NCI-H1105 (cell line): ENCODE measurements at places on chromosomes 6 and 20.

GRCh38 chr20:44429017-44429339 lies 46.7 kb upstream of the TTPAL start:
- DNase-seq = no peak

DNA sequence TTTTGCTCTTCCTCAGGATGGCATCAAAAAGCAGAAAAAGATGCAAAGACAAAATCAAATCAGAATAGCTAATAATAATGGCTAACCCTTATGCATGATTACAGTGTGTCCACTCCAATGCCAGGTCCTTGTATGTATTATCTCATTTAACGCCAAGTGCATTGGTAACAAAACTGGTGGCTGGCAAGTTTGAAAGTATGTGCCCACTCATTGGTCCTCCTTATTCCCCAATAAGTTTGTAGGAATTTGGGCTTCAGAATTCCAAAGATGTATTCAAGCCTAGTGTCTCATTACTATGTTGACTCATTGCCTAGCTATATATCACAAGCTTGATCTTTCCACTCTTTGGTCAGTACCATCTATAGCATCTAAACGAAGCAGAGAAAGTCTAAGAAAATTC lies 196.6 kb downstream of the GJA10 start:
- DNase-seq = no peak

DNA sequence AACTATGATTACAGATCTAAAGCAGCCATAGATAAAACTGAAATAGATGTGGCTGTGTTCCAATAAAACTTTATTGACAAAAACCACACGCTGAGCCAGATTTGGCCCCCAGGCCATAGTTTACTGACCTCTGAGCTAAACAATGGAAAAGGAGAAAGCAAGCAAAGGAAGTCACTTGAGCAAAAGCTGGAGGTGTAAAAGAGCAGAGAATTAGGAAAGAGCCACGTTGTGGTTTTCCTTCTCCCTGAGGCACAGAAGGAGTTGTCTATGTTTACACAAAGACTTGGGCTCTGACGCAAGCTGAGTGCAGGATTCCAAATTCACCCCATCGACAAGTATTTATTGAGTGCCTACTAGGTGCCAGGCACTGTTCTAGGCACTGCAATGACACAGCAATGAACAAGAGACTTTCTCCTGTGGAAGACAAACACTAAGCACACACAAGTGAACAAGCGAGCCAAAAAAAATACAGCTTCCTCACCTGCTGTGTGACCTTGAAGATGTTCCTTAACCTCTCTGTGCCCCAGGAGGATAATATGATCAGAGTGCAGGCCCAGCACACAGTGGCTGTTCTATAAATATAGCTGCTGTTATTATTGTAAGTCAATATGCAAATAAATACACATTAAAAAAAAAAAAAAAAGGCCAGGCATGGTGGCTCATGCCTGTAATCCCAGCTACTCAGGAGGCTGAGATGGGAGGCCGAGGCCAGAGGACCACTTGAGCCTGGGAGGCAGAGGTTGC lies 75.4 kb upstream of the PTPN1 start:
- no peak for DNase-seq

DNA sequence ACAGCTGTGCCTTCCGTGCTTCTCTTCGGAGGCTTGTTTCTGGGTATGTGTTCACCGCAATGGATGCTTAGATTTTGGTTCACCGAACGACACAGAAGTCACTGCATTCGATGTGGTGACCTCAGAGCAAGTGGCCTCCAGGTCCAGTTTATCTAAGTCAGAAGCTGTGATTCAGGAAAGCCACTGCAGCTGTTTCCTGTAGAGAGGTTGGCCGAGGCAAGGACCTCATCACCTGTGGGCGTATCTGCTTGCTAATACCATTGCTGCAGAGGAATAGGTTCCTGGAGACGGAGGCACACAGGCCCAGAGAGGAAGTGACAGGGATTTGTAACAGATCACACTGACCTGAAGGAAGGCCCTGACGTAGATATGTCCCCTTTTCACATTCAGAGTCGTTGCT lies 82.7 kb downstream of the FARS2 start:
- DNase-seq = no peak

DNA sequence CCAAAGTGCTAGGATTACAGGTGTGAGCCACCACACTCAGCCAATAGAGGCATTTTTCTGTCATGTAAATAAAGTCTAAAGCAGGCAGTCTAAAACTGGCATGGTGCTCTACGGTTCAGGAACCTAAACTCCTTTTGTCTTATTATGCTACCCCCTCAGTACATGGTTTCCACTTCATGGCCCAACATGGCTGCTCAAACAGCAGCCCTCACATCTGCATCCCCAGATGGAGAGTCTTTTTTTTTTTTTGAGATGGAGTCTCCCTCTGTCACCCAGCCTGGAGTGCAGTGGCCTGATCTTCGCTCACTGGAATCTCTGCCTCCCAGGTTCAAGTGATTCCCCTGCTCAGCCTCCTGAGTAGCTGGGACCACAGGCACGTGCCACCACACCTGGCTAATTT lies 38.3 kb downstream of the SLC52A3 start:
- DNase-seq = no peak

DNA sequence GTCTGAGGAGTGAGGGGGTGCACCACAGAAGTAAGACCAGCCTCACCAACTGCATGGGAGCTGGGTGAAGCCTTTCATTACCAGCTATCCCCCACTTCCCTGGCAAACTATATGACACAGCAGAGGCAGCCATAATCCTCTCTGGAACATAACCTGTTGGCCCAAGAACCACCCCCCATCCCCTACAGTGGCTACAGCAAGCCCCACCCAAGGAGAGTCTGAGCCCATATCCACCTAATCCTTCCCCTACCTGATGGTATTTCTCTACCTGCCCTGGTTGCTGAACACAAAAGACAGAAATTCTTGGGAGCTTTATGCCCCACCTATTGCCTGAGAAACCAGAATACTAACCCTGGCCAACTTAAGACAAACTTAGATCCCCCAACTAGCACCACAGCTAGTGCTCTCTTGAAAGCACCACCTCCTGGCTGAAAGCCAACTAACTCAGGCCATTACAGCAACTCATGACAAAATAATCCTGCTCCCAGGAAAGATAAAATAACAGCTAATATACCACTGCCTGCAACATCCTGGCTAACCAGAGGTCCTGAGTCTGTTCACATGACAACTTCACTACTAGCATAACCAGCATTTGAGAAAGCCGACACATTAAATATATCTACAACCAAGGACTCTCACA lies 11.2 kb downstream of the RNGTT start:
- no peak for DNase-seq

DNA sequence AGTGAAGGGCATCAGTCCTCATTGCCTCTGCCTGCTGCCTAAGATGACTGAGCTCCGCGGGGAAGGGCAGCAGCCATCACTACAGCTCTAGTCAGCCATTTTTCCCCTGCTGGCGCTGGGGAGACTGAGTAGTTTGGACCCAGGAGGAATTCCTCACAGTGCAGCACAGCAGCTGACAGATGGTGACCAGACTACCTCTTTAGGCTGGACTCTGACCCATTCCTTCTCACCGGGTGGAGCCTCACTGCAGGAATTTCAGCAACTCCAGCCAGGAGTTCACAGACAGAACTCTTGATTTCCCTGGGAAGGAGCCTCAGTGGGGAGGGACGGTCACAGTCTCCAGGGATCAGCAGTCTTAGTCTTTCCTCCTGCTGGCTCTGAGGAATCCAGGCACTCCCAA lies 492.0 kb upstream of the MMS22L start:
- DNase-seq = no peak

DNA sequence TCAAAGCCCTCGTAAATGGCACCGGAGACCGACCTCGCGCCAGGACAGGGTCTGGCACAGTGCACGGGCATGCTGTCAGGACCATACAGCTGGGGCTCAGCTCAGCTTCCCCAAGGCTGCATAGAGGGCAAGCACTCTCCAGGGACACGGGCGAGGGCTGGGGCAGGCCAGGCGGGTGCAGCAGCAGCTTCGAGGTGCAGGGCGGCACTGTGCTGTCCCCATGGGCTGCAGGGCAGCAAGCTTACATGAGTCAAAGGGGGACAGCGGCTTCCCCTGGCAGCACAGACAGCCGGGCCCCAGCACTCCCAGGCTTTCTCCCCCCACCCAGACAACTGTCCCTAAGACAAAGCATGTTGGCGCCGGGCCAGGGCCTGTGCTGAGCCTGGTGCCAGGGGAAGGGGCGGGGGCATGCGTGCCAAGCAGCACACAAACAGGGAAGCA lies 25.7 kb downstream of the PSMG4 start:
- peak; percentile 92 for DNase-seq

- DNase-seq = no peak
These were observed 25.7 kb downstream of the MYCT1 start for GRCh38 chr6:152723398-152723797.

- no peak for DNase-seq
These were observed 262.2 kb downstream of the EYA4 start for GRCh38 chr6:133503336-133503729.

- DNase-seq = no peak
These were observed at the start of gene IPCEF1 for GRCh38 chr6:154356690-154357089. Gene IPCEF1, minus strand, starts transcription at chr6:154356803. Its CDS starts 90,856 bp downstream, at chr6:154265947.

GRCh38 chr6:22647719-22648118 lies 78.4 kb downstream of the HDGFL1 start:
- peak; percentile 7 for DNase-seq

GRCh38 chr20:55615818-55616217 lies 389.5 kb downstream of the CBLN4 start:
- DNase-seq = no peak

DNA sequence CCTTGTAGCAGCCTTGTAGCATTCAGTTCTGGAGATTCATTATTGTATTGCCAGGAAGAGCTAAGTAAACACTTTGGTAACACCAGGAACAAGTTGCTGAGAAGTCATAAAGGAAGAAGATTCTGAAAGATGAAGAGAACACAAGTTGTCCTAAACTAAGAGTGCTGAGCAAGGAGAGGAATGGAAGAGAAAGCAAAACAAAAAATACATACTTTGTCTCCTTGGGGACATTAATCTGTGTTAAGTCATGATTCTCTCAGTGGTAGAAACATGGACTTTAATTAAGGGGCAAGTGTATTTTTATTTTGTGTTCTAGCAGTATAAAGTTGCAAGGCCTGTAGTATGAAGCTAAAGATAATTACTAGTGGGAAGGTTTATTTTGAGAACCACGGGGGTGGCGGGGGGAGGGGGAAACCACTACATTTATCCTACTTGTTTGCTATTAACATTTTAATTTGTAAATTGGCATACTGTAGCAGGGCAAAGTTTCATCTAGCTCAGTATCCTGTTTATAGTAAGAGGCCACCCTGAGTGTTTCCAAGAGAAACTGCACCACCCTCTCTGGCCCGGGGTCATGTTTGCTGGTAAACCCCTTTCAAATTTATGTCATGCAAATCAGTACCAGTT lies 463.0 kb downstream of the CDKAL1 start:
- DNase-seq = no peak

- no peak for DNase-seq
These were observed 163.6 kb upstream of the CST7 start for GRCh38 chr20:24785141-24786110.

- peak; percentile 33 for DNase-seq
These were observed 849 bp downstream of the GSTA4 start for GRCh38 chr6:52994031-52994838.

- DNase-seq = no peak
These were observed 53.2 kb downstream of the FAXC start for GRCh38 chr6:99296261-99296660.

GRCh38 chr6:150695652-150696051 lies 96.0 kb downstream of the PLEKHG1 start:
- DNase-seq = no peak

GRCh38 chr6:128174724-128175123 lies 273.9 kb upstream of the THEMIS start:
- no peak for DNase-seq

DNA sequence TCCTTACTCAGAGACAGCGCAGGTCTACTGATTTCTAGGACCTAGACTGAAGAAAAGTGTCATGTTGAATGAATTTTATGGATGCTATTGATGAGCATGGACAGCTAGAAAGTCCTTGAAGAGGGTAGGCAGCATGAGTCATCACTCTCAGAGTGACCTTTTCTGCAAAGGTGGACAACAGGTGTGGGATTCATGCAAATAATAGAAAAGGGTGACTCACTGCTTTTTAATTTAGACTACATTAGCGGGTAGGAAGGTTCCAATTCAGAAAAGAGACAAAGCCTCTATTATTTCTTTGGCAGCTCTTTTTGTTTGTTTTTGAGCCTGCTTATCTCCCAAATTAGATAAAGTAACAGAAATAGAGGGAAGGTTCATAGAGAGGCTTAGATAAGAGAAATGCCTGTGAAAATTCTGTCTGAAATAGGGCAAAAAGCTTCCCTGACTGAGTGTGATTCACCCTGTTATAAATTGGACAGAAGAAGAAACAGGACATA lies 191.4 kb downstream of the TENT5A start:
- DNase-seq = no peak

DNA sequence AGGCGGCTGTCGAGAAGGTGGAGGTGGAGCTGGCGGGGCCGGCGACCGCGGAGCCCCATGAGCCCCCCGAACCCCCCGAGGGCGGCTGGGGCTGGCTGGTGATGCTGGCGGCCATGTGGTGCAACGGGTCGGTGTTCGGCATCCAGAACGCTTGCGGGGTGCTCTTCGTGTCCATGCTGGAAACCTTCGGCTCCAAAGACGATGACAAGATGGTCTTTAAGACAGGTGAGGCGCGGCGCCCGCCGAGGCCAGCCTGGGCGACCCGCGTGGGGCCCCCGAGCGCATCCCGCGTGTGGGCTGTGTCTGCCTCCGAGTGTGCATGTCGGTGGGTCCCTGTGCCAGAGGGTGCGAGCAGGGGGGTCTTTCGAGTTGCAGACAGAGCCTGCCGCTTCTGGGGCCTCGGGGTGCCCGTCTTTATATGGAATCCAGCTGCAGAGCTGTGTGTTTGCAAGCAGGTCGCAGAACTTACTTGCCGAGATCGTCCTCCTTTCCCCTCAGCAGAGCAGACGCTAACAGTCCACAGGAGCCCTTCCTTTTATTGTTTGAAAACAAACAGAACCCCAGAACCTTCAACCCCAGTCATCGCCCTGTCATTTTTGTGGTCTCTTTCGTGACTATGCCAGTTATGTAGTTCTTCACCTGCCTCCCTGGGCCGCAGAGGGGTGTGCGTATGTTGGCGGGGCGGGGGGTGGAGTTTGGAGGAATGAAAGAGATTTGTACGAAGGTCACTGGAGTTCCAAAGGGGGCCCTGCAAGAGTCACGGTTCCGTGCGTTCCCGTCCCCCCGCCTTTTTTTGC lies 766 bp downstream of the SLC16A10 start:
- peak; percentile 22 for DNase-seq

DNA sequence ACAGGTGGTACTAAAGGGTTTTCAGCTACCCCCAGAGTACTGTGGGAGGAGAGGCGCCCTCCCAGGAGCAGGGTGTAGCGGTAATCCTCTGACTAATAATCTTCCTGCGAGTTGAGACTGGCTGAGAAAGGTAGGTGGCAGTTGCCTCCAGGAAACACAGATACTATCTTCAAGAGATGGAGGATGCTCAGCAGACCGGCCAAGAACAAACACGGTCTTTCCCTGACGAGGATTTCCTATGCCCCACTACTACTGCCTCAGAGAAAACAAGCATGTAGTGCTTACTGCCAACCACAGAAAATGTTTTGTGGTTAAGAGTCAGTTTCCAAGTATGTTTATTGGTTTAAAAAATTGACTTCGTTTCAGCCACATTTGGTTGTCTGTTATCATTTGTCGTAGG lies 26.8 kb downstream of the C6orf89 start:
- no peak for DNase-seq

- no peak for DNase-seq
These were observed 637.0 kb downstream of the COL12A1 start for GRCh38 chr6:74568861-74569260.
